ENCODE measurements at places on chromosomes 2 and 18.

DNA sequence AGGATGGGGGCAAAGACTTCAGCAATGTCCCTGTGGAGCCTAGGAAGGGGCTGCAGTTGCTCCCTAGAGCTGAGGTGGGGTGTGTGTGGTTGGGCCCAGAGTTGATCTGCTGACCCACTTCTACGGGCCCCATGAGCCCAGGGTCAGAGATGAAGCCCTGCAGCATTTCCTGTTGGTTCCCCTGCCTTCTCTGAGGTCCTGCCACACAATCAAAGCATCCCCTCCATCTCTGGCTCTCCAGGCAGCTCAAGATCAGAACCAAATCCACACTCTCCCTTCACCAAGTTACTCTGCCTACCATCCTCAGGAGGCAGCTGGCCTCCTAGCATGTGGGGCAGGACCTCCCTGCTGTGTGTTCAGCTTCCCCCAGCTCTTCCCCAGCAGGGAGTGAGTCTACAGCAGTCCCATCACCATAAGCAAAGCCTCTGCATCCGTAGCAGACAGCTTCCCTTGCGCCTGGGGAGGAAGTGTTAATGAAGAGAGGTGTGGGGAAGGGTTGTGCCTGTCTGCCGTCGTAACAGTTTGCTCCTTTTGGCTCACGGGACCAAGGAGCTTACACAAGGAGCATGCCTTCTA lies 26.9 kb downstream of the TMEM247 start:
- DNase-seq = no peak

DNA sequence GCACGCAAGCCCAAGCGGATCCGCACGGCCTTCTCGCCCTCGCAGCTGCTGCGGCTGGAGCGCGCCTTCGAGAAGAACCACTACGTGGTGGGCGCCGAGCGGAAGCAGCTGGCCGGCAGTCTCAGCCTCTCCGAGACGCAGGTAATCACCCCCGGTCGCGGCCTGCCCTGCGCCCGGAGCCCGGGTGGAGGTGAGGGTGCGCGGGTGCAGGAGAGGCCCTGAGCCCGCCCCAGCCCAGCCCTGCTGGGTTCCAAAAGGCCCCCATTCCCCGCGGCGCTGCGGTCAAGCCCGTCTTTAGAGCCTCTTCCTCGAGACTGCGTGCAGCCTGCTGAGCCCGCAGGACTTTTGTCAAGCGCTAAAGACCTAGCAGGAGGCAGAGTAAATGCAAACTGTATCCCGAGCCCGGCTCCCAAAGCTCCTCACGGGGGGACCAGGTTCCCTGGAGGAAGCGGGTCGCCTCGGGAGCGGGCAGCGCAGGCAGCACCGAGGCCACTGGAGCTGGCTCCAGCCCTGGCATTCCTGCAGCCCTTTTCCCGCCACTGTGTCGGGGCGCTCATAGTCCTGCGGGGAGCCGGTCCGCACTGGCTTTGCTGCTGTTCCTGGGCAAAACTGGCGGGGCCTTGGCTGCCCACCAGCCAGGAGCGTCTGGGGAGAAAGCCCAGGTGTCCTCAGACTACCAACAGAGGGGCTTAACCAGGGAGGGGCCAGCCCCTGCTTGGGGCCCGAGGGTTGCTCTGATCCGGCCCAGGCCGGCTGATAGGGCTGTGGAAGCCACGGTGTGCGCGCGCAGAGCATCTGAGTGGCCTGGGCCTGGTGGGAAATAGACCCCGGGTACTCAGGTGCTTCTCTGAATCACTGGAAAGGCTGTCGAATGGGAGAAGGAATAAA lies 7.3 kb downstream of the EMX1 start:
- DNase-seq = no peak

DNA sequence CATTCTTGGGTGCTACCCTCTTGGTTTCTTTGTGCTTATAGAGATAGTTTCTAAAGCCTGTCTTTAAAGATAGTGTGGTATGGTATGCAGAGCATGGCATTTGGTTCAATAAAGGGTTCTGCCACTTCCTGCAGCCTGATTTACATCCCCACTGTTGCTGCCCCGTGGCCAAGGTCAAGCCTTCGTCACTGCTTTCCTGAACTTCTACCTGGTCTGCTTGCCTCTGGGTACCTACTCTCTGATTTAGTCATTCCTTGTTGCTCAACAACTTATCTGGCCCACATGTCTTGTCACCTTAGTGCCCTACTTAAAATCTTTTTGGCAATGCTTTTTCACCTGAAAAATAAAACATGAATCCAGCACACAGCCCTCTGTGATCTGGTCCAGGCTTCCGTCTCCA lies 352.9 kb downstream of the LPIN1 start:
- DNase-seq = no peak

DNA sequence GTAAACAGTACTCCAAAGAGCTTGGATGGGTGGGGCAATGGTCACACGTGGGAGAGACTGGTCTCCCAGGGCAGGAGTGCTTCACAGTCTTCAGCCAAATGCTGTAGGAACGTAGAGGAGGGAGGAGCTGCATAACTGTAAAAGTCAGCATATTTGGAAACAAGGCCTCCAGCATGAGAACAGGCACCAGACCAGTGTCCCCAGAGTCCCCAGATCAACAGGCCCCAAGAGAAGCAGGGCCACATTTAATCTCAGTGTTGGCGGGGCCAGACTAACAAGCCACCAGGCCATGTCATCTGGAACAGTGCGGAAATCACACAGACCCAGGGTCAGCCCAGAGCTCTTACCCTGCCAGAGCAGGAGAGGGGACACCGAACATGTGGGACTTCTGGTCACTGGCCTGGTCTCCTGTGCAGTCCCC lies 63.2 kb downstream of the ADCY3 start:
- no peak for DNase-seq

GRCh38 chr18:12595571-12596255 lies 62.2 kb downstream of the SPIRE1 start:
- DNase-seq = no peak

DNA sequence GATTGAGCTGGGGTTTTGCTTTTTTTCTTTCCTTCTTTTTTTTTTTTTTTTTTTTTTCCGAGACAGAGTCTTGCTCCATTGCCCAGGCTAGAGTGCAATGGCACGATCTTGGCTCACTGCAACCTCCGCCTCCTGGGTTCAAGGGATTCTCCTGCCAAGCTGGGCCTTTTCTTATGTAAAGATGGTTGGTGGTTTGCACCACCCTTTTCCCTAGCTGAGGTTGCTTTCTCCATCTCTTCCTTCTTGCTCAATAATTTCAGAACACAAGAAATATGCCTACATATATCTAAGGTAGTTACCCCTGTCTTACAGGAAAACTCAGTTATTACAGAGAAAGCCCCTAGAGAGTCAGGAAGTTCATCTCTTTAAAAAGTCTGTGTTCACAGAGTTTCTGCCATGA lies 7.0 kb downstream of the TTC39C start:
- no peak for DNase-seq

DNA sequence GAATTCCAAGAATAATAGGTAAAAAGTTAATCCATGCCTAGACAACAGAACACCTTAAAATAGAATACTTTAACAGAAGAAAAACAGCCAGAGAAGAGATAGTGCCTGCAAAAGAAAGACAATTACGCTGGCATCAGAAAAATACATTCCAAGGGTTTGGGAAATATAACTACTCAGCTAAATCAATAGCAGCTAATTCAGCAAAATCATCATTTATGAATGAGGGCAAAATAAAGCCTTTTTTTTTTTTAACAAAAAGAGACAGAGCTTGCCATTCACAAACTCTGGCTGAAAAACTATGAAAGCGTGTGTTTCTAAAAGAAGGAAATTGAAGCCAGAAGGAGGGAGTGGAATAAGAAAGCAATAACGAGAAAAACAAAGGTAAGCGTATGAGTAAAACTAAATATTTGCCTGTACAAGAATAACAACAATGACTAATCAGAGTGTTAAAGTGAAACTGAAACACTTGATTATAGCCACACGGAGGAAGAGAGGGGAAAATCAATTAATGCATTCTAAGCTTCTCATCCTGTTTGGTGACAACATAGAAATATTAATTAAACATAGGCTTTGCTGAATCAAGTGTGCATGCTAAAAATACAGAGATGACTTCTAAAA lies 90.2 kb downstream of the EHD3 start:
- no peak for DNase-seq

- DNase-seq = no peak
Measured at GRCh38 chr2:13485256-13485655, 768.5 kb downstream of the TRIB2 start.

- no peak for DNase-seq
Measured at GRCh38 chr2:29218071-29218470, 102.9 kb downstream of the CLIP4 start.

GRCh38 chr18:28647961-28648360 lies 471.0 kb upstream of the CDH2 start:
- no peak for DNase-seq

DNA sequence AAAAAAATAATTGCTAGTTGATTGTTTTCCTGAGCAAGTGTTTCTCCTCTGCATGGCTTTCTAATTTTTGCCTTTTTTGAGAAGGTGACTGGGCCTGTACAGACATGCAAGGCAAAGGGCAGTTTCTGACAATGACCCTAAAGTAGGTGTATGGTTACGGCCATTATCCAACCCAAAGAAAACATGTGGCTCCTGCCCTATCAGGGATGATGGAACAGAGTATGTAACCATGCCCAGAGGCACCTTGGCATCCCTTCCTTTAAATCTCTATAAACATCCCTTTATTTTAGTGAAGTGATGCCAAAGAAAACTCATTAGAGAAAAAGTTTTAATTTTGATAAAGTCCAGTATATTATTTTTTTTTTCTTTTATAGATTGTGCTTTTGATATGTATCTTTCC lies 217.5 kb downstream of the LPIN1 start:
- no peak for DNase-seq

GRCh38 chr2:101538076-101538475 lies 63.2 kb upstream of the RFX8 start:
- no peak for DNase-seq

DNA sequence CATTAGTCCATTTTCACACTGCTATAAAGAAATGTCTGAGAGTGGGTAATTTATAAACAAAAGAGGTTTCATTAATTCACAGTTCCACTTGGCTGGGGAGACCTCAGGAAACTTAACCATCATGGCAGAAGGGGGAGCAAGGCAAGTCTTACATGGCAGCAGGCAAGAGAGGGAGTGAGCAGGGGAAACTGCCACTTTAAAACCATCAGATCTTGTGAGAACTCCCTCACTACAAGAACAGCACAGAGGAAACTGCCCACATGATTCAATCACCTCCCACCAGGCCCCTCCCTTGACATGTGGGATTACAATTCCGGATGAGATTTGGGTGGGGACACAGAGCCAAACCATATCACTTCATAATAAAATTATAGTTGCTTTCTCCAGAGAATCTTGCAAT lies 365.5 kb upstream of the ID2 start:
- DNase-seq = no peak

- no peak for DNase-seq
Measured at GRCh38 chr18:40939656-40940515, 1015.1 kb upstream of the PIK3C3 start.

GRCh38 chr2:143312441-143312840 lies 183.2 kb downstream of the ARHGAP15 start:
- DNase-seq = no peak

DNA sequence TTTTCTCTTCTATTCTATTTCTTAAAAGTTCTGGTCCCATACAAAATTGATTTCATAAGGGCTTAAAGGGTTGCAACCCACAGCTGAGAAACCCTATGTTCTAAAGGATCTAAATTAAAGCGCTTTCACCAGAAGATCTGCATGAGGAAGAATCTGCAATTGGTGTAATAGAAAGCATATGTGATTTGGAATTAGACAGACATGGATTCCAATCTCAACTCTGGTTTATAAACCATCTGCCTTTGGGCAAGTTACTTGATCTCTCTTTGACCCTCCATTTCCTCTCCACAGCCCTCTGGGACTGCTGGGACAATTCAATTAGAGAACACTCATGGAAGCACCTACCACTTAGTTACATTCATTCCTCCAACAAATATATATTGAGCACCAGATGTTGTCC lies 178.7 kb downstream of the ANTXR1 start:
- DNase-seq = no peak

- no peak for DNase-seq
Measured at GRCh38 chr2:137454886-137455285, 509.4 kb upstream of the HNMT start.

DNA sequence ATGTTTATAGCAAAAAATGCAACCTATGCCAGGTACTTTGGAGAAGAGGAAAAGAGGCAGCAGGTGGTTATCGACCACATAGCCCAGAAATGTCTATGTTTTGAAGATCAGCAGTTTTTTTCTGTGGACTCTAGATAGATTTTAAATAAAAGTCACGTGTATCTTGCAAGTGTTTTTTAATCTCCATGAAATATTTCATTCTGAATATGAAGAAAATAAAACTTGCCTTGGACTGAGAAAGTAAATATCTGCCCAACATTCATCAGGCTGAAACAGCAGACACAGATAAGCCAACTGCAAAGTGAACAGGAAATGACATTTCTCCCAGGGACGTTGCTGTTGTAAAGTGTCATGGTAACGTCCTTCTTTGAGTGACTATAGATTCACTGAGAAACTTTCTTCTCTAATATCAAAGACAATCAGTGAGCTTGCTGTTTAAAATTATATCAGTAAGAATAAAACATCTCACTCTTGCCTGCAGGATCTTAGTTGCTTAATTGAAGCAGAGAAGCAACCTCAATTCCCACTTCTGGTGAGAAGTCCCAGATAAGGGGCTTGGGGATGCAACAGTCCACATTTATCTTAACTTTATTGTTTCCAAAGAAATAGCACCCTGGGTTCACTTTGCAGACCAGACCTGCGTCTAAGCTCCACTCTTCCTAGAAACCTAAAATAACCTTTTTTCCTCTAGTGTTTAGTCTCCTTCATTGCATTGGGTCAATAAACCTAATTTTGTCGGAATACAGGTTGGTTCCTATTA lies 6.3 kb downstream of the MYOM1 start:
- DNase-seq = no peak

DNA sequence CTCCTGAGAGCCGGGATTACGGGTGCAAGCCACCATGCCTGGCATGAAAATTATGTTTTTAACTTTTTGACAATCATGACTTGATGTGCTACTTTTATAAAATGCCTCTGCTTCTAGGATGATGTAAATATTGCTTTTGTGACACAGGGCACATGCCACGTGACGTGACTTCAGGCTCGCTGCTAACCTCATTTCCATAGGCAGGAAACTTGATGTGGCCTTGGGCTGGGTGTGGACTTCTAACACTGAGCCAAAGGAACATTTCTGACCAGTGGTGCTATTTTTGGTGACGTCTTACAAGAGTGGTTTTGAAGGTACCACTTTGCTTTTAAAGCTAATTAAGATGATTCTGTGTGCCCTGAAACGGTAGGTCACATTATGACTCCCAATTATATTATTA lies 34.2 kb upstream of the THOC1 start:
- no peak for DNase-seq

- DNase-seq = no peak
Measured at GRCh38 chr2:157900684-157901083, 24.6 kb upstream of the ACVR1 start.
